Kidney glomerular epithelial cell (primary cell): ENCODE measurements at places on chromosomes 7 and 10.
A peak's percentile ranks its signal among the peaks of the same experiment; 100 is the strongest.

DNA sequence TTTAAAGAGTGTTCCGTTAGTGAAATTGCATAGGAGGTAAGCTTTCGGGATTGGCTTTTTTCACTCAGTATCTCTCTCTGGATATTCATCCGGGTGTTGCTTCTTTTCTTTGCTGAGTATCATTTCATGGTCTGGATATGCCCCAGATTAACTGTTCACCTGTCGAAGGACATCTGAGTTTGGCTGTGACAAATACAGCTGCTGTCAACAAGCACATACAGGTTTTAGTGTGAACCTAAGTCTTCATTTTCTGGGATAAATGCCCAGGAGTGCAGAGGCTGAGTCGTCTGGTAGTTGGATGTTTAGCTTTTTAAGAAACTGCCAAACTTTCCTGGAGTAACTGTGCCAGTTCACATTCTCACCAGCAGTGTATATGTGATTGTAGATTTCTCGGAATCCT, 5.6 kb downstream of the DOCK1 start:
- DNase-seq, result no peak

- DNase-seq, result no peak
These were observed 56.1 kb downstream of the SLIT1 start for GRCh38 chr10:97129666-97130065.

- peak; percentile 28 for DNase-seq
These were observed 26.7 kb downstream of the TMEM273 start for GRCh38 chr10:49161411-49161997.

DNA sequence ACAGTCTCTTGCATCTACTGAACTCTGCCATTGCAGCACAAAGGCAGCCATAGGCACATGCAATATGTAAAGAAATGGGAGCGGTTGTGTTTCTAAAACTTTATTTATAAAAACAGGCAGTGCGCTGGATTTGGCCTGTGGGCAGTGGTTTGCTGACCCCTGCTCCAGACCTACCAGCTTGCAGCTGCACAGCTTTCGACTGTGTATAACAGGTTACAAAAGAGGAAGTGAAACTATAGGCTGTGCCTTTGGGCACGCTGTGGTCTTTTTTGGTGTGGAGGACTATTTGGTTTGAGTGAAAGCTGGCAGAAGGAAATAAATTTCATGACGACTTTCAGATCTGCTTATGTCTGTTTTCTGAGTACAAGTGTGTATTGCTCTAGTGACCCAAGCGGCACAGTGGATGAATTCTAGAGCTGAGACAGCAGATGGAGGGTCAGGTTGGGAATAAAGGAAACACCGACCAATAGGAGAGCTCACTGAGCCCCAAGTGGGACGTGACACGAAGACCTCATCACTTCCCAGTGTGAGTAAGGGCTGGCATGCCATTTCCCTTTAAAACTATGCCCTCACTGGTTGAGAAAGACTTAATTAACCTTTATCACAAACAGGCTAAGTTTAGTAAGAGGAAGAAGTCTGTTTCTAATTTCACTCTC, 152.7 kb downstream of the ANK3 start:
- DNase-seq, result no peak

DNA sequence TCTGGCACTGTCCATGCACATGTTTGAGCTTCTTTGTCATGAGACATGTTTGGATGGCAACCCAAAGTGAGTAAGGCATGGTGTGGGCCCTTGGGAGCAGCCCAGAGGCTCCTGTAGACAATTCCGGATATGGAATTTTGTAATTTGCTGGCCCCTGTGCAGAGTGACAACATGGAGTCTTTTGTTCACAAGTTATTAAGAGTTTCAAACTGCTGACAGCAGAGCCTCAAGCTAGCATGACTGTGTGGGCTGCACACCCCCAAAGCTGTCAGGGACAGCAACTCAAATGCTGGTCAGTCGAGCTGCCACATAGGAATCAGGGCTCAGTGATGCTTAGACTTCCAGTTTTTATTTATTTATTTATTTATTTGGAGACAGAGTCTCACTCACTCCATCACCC, 7.0 kb upstream of the MYL7 start:
- DNase-seq, result no peak

- DNase-seq, result no peak
These were observed 511.5 kb downstream of the ATRNL1 start for GRCh38 chr10:115604627-115605026.

- peak; percentile 4 for DNase-seq
These were observed 2.0 kb downstream of the SEMA3D start for GRCh38 chr7:85184599-85185423.

- DNase-seq, result no peak
These were observed 2.0 kb downstream of the TNKS2 start for GRCh38 chr10:91800182-91800581.

GRCh38 chr10:96275685-96276418, 4.5 kb upstream of the BLNK start:
- DNase-seq, result no peak

DNA sequence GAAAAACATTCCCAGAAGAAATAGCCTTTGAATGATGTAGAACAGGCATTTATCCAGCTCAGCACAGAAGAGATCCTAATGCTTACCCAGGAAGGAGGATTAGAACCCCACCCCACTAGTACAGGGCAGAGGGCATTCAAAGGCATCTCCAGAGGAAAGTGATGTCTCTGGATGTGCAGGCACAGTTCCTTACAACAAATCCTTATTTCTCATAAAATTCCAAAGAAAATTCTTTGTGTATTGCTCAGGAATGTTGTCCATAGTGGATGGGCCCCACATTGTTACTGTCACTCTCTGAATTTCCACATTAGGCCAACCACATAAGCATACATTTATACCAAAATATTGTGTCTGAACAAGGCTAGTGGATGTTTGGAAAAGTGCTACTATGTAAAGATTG, 243.0 kb downstream of the ADRA2A start:
- DNase-seq, result no peak

GRCh38 chr7:100044718-100045117, 4.9 kb upstream of the ZSCAN21 start:
- DNase-seq, result no peak

- no peak for DNase-seq
These were observed 1.0 kb downstream of the CHST15 start for GRCh38 chr10:124092250-124092859.

- no peak for DNase-seq
These were observed 34.1 kb upstream of the OCM2 start for GRCh38 chr7:98024075-98024474.
